ENCODE measurements at places on chromosomes 12 and 14. TPM values are rescaled to one million over a fixed set of nuclear protein-coding genes. Genes with fewer than 3 reads are reported as not detected.

DNA sequence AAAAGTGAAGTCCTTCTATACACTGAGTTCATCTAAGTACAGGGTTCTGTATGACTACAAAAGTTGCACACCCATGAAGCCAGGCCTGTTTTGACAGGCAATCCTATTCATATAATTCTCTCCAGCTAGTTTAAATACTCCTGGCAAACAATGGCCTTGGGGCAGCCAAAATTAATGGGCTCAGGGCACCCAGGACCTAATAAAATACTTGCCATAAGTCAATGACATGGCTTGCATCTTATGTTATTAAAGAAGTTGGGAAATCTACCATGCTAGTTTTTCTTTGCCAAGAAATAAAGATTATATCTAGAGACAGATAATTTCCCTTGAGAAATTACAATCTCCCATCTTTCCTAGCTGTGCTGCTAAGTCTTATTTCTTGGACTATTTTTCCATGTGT is 11.1 kb upstream of the TMTC1 start:
- no peak for DNase-seq
- no peak overlapping the region for H3K4me3 ChIP-seq
- H3K27ac ChIP-seq, result no peak overlapping the region
- H3K4me1 ChIP-seq, result no peaks in the 10 kb centered on the region

- H3K4me3 ChIP-seq, result peak overlapping the region; percentile 36
- DNase-seq, result peak; percentile 55
- H3K4me1 ChIP-seq, result peaks cover 36% of the 10 kb centered on the region
- H3K36me3 ChIP-seq, result peaks cover 1% of the 10 kb centered on the region
These were observed 5.2 kb upstream of the HSP90B1 start for GRCh38 chr12:103924761-103925641.

KRT6C gene
- not detected for total RNA-seq

GRCh38 chr14:84825481-84826251 is 704.3 kb upstream of the FLRT2 start:
- no peak overlapping the region for H3K4me3 ChIP-seq
- no peaks in the 10 kb centered on the region for H3K36me3 ChIP-seq
- H3K27ac ChIP-seq, result no peak overlapping the region
- DNase-seq, result no peak

- H3K4me3 ChIP-seq, result no peak overlapping the region
- no peaks in the 10 kb centered on the region for H3K27me3 ChIP-seq
- DNase-seq, result no peak
- H3K36me3 ChIP-seq, result peaks cover 35% of the 10 kb centered on the region
- H3K4me1 ChIP-seq, result no peaks in the 10 kb centered on the region
- H3K27ac ChIP-seq, result no peak overlapping the region
These were observed 11.1 kb upstream of the SMAGP start for GRCh38 chr12:51281202-51281924.

KCNA1 gene
- total RNA-seq, result not detected

KRT77 gene
- not detected for total RNA-seq

DNA sequence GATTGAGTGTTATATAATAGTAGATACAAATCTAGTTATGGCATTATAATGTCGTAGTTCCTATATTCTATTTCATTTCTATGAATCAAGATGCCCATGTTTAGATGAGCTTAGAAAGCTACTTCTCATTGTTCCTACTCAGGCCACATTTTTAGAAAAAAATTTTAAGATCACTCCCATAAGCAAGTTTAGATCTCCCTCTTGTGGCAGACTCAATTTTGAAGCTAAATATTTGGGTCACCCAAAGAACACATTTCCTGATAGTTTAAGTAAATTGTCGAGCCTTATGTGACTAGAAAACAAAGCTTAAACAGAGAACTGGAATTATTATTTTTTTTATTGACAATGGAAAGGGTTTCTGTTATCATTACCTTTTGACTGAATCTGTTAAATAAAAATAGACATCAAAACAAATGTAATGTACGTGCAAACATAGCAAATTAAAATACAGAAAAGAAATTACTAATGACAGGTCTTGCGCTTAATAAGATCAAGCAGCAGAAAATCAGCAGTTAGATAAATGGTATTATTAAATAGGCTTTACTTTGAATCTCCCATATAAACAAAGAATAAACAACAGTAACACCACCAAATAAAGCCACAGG is 180.2 kb downstream of the ACSS3 start:
- no peaks in the 10 kb centered on the region for H3K4me1 ChIP-seq
- no peak for DNase-seq
- H3K4me3 ChIP-seq, result no peak overlapping the region
- no peaks in the 10 kb centered on the region for H3K27me3 ChIP-seq
- H3K36me3 ChIP-seq, result no peaks in the 10 kb centered on the region

- H3K36me3 ChIP-seq, result no peaks in the 10 kb centered on the region
- no peak overlapping the region for H3K4me3 ChIP-seq
- H3K27me3 ChIP-seq, result no peaks in the 10 kb centered on the region
- no peaks in the 10 kb centered on the region for H3K4me1 ChIP-seq
- no peak overlapping the region for H3K27ac ChIP-seq
These were observed 118.8 kb downstream of the TPH2 start for GRCh38 chr12:72057330-72057914.

CCDC196 gene
- total RNA-seq, result not detected

GALNT4 gene
- total RNA-seq, result 23.3 TPM

GRCh38 chr12:15979096-15980092 is 68.3 kb downstream of the DERA start:
- H3K27ac ChIP-seq, result no peak overlapping the region
- no peak for DNase-seq
- H3K4me3 ChIP-seq, result no peak overlapping the region
- H3K36me3 ChIP-seq, result peaks cover 19% of the 10 kb centered on the region
- H3K4me1 ChIP-seq, result no peaks in the 10 kb centered on the region

DNA sequence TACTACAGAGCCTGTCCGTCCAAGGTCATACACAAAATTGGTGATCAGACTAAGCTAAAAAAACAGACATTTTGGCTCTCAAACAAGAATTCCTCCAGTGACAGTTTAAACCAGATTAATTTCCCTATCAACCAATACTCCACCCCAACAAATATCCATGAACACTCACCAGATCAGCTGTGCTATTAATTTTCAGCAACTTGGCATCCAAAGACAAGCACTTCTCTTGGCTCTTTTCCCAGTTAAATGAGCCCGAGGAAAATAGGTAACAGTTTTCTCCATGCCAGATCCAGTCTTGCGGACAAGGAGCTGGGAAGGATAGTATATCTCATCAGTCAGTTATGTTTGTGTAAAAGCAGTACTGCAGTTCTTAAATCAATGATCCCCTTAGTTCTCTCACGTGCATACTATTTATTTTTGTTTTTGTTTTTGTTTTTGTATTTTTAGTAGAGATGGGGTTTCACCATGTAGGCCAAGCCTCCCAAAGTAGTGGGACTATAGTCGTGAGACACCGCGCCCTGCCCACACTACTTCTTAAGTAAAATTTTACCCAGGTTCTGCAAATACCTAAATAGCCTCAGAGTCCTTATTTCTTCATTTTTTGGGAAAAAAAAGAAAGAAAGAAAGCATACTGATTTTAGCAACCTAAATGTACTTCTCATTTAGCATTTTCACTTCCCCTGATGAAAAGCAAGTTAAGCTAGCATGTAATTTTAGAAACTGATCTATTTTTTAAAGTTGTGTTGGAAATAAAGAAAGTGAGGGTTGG is 11.1 kb downstream of the OLR1 start:
- H3K27me3 ChIP-seq, result peaks cover 34% of the 10 kb centered on the region
- H3K4me3 ChIP-seq, result no peak overlapping the region
- H3K36me3 ChIP-seq, result no peaks in the 10 kb centered on the region
- no peak overlapping the region for H3K27ac ChIP-seq

TBX5 gene
- total RNA-seq, result not detected

DNA sequence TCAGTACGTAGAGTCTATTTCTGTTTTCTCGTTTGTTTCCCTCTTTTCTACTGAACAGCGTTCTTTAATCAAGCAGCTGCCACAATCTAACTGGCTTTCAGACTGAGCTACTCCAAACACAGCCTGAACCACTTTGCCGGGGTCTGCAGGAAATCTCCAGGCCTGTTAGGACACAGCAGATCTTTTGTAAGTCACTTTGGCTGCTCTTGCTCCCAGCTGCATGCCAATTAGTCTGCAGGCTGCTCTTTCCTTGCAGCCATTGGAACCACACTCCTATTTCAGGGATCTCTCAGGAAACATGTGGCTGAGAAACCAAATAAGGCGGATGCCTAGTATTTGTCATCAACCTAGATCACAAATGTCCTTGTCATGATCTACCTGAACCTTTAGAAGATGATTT is 73.6 kb downstream of the TMTC1 start:
- no peaks in the 10 kb centered on the region for H3K27me3 ChIP-seq
- no peak overlapping the region for H3K27ac ChIP-seq
- no peaks in the 10 kb centered on the region for H3K4me1 ChIP-seq
- no peaks in the 10 kb centered on the region for H3K36me3 ChIP-seq
- no peak for DNase-seq
